ENCODE measurements at places on chromosomes 11 and 22. TPM values are rescaled to one million over a fixed set of nuclear protein-coding genes. Genes with fewer than 3 reads are reported as not detected.

Gene DRD4
- total RNA-seq: 0.09 TPM

DNA sequence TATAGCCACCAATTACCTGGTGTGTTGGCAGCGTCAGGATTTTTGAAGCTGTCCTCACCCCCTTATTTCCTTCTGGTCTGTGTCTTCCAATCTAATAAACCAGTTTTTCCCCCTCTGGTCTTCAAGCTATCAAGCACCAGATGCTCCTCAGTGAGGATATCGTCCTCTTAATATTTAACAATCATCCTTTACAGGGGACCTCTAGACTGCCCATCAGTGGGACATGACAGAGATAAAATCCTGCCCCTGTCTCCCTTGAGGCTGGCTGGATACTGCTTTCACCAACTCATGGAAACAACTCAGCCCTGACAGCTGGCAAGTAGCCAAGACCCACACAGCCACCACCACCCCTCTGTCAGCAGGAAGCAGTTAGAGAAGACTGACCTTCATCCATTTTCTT, 421.0 kb upstream of the API5 start:
- no peak for DNase-seq

- DNase-seq: no peak
These were observed 4.1 kb downstream of the MMP20 start for GRCh38 chr11:102620818-102621561.

- no peak for DNase-seq
These were observed 56.0 kb downstream of the CELSR1 start for GRCh38 chr22:46481386-46481785.

DNA sequence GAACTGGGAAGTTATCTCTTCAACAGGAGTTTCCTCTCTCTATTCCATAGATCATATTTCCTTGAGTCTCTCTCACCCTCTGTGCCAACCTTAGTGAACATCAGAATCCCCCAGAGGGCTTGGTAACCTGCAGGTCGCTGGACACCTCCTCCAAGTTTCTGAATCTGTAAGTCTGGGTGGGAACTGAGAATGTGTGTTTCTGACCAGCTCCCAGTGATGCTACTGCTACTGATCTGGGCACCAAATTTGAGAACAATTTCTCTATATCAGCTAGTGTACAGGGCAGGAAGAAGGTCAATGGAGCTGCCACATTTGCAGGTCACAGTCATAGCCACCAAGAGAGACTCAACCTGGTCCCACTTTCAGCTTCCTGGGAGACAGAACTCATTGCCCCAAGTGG, 62.9 kb downstream of the RCN1 start:
- no peak for DNase-seq

DNA sequence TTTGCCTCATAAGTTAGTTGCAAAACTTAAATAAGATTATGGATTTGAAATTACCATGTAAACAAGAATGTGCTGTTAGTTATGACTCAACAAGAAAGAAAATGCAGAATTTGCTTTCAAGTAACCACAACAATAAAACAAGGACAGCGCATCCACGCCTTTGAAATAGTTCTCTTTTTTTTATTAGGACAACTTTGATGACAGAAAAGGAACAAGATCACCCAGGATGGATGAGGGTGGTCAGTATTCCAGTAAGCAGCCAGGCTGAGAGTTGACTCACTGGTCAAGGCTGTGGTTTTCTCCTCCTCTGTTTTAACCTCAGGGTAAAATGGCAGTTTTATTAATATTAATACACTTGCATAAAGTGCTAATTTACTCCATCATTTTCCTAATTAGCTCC, 544.4 kb downstream of the OPCML start:
- DNase-seq: no peak

DNA sequence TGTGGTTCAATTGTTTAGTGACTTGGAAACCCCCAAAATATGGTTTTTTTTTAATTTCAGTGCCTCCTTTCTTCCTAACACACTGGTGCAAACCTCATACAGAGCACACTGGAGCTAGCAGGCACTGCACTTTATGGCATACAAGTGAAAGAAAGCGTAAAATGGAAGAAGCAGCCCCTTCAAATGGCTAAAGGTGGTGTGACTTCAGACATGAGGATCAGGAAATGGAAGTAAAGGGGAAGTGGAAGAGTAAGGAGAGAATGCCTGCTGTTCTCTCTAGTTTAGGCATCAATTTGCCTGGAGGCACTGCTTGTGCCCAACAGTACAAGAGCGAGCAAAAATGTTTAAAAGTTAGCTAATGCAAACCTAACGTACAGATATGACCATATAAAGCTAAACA, 5.7 kb downstream of the RSF1 start:
- no peak for DNase-seq

Data from thymus (tissue), 14 donors.